Lung (tissue), 17 donors: ENCODE measurements at places on chromosomes 1 and 21. TPM values are rescaled to one million over a fixed set of nuclear protein-coding genes. Genes with fewer than 3 reads are reported as not detected.

DNA sequence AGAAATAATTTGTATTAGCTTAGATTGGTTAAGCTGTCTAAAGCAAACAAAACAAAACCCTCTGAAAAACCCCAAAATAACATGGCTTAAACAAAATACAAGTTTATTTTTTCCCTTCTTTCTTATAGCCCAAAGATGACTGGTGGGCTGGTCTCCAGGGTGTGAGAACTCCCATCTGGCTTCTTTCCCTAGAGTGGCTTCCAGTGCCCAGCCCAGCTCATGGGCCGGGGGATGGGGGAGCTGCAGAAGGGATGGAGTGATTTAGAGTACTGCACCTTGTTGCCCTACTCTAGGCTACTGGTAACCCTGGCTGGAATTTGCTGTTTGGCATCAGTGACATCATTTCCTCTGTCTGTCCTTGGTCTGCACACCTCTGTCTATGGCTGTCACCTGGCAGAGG lies 223.0 kb downstream of the PBX1 start:
- H3K4me3 ChIP-seq = no peak overlapping the region
- H3K36me3 ChIP-seq = no peaks in the 10 kb centered on the region
- peak; percentile 57 for DNase-seq
- no peaks in the 10 kb centered on the region for H3K27me3 ChIP-seq

DNA sequence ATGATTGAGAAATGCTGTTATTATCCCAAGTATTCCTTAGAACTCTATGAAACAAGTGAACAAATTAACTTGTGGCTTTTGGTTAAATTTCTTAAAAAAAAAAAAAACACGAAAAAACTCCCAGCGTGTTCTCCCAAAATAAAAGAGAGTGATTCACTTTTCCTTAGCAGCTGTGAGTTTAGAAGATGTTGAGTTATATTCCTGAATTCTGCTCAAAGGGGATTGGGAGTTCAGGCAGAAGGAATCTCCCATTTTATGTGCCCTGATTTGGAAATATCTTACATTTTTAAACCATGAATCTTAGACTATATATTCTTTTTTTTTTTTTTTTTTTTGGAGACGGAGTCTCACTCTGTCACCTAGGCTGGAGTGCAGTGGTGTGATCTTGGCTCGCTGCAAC lies 34.3 kb downstream of the SMG7 start:
- H3K27ac ChIP-seq = no peak overlapping the region
- H3K4me3 ChIP-seq = no peak overlapping the region
- H3K27me3 ChIP-seq = no peaks in the 10 kb centered on the region

DNA sequence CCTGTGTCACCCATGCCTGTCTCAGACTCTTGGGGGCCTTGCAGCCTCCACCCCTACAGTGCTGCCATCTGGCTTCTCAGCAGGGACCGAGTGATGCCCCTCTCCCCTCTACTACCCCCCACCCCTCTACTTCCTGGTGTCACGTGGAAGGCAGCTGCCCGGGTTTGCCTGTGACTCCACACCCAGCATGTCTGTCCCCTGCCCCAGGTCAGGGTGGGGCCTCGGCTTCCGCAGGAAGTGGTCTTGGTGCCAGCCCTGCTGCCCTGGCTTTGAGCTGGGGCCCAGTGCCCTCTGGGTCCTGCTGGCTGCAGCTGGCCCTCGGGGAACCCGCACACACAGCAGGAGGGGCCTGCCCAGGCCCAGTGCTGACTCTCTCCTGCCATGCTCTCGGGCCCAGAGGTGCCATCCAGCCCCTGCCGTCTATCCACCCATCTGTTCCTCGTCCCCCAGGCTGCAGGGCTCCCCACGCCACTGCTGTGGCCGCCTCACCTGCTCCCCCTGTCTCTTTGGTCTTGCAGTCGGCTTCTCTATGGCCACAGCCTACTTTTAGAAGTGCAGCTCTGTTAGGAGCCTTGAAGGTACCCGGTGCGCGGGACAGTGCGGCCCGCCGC lies 24.0 kb downstream of the PLCH2 start:
- no peak for DNase-seq
- peaks cover 4% of the 10 kb centered on the region for H3K4me1 ChIP-seq
- H3K27me3 ChIP-seq = peaks cover 3% of the 10 kb centered on the region
- H3K36me3 ChIP-seq = no peaks in the 10 kb centered on the region
- no peak overlapping the region for H3K4me3 ChIP-seq

DNA sequence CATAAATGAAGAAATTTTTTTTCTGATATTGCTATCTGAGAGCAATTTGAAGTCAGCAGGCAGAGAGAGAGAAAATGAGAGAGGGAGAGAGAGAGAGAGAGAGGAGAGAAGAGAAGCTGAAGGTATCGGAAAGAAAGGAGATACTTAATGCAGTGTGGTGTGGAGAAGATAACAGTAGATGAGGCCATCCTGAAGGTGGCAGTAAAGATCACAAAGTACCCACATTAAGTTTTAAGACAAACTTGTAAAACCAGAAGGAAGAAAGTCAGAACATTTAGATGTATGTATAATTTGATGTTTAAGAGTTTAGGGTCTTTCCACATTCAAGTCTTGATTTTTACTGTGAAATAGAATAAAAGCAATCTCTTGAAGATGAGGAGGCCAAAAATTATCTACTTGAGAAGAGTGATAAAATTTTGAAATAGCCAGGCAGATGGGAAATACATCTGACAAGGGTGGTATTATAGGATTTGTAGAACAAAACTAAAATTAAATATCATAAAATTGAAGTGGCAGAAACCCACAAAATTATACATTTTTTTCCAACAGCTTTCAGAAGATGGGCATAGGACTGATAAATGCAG lies 1753.4 kb downstream of the MRPL39 start:
- DNase-seq = no peak
- no peaks in the 10 kb centered on the region for H3K27me3 ChIP-seq
- H3K4me3 ChIP-seq = no peak overlapping the region
- no peaks in the 10 kb centered on the region for H3K36me3 ChIP-seq

DNA sequence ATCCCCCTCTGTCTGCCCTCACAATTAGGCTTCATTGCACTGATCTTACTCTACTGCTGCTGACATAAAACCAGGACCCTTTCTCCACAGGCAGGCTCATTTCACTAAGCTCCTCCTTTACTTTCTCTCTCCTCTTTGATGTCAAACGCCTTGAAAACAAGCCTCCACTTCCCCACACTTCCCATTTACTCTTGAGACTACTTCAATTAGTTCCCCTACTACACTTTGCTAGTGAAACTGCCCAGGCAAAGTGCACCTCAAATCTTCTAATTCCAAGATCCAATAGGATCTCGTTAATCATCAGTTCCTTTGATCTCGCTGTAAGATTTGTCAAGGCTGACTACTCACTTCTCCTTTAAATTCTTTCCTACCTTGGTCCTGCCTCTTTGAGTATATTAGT lies 5.9 kb upstream of the CDC20 start:
- H3K27ac ChIP-seq = no peak overlapping the region
- peaks cover under 1% of the 10 kb centered on the region for H3K4me1 ChIP-seq
- H3K4me3 ChIP-seq = no peak overlapping the region
- peaks cover 5% of the 10 kb centered on the region for H3K27me3 ChIP-seq
- DNase-seq = peak; percentile 56

SLC30A2 gene
- total RNA-seq = 0.51 TPM

GFI1 gene
- 2.2 TPM for total RNA-seq

ZBTB8B gene
- total RNA-seq = 0.09 TPM
